Activated CD4-positive, alpha-beta T cell treated with anti-CD3 and anti-CD28 coated beads, Interleukin-2, amount 10 ng/mL, durations not matched to agents 7 days and 5 days (primary cell): ENCODE measurements at places on chromosomes 13 and 19.

- no peak for DNase-seq
- peaks cover 10% of the 10 kb centered on the region for H3K27me3 ChIP-seq
- no peak within 1 kb of the TSS for H3K27ac ChIP-seq
- H3K36me3 ChIP-seq, result no peaks in the 10 kb centered on the region
- H3K4me1 ChIP-seq, result peaks cover 2% of the 10 kb centered on the region
Observed at GRCh38 chr19:53824134-53824611, at the start of gene NLRP12. Gene NLRP12 (minus strand): TSS chr19:53824314. CDS start chr19:53824174, 140 bp downstream.

DNA sequence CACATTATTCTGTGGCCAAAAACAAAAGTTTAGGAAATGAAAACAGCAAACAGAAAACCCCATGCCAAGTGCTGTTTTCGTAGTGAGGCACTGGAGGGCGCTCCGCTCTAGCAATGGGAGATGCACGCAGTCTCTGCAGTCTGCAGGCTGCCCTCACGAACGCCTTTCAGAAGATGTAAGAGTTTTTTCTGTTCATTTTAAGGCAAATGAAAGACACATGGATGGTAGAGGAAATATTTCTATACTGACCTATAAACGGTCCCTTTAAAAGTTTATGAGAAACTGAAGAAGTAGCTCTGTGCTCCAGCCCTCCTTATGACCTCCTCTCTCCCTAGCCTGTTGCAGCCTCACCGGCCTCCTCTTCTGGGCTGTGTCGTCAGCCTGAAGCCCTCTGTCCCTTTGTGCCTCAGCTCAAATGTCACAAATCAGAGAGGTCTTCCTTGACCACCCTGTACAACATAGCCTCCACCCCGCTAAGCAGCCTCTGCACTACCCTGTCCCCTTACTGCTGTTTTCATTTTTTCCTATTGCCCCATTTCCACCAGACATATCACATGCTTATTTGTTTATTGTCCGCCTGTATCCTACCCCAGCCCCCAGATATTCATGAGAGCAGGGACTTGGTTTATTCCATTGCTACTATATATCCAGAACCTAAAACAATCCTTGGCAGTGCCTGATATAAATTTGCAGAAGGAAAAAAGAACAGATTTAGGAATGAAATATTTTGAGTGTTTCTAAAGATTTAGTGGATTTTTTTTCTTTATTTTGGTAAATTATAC, 116.4 kb downstream of the TM9SF2 start:
- peaks cover 16% of the 10 kb centered on the region for H3K4me1 ChIP-seq
- no peaks in the 10 kb centered on the region for H3K36me3 ChIP-seq
- peak; percentile 42 for DNase-seq
- H3K4me3 ChIP-seq, result no peak overlapping the region
- H3K27ac ChIP-seq, result no peak overlapping the region
- no peaks in the 10 kb centered on the region for H3K27me3 ChIP-seq

GRCh38 chr13:60120617-60121336, 43.0 kb downstream of the DIAPH3 start:
- no peak for DNase-seq
- H3K36me3 ChIP-seq, result peaks cover 15% of the 10 kb centered on the region
- no peaks in the 10 kb centered on the region for H3K27me3 ChIP-seq
- H3K4me1 ChIP-seq, result no peaks in the 10 kb centered on the region
- H3K27ac ChIP-seq, result no peak overlapping the region

GRCh38 chr19:54576411-54576976, 2.9 kb downstream of the LILRA2 start:
- H3K36me3 ChIP-seq, result no peaks in the 10 kb centered on the region
- H3K4me3 ChIP-seq, result no peak overlapping the region
- H3K27ac ChIP-seq, result no peak overlapping the region
- DNase-seq, result no peak
- H3K27me3 ChIP-seq, result peaks cover 22% of the 10 kb centered on the region

DNA sequence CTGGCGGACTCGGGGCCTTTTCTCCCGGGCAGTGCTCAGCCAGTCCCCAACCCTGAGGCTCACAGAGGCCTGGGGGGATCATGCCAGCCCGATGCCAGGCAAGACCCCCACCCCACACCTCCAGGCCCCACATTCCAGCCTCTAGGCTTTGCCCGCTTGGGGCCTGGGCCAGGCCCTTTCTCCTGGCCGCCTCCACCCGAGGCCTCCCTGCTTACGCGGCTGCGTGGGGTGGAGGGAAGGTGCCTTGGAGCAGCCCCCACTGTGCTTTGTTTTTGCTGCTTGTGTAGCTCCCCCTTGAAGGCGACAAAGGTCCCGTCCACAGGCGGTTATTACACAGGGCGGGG, 38.4 kb downstream of the SMIM24 start:
- DNase-seq, result no peak
- H3K27ac ChIP-seq, result no peak overlapping the region
- no peaks in the 10 kb centered on the region for H3K27me3 ChIP-seq
- H3K36me3 ChIP-seq, result no peaks in the 10 kb centered on the region

DNA sequence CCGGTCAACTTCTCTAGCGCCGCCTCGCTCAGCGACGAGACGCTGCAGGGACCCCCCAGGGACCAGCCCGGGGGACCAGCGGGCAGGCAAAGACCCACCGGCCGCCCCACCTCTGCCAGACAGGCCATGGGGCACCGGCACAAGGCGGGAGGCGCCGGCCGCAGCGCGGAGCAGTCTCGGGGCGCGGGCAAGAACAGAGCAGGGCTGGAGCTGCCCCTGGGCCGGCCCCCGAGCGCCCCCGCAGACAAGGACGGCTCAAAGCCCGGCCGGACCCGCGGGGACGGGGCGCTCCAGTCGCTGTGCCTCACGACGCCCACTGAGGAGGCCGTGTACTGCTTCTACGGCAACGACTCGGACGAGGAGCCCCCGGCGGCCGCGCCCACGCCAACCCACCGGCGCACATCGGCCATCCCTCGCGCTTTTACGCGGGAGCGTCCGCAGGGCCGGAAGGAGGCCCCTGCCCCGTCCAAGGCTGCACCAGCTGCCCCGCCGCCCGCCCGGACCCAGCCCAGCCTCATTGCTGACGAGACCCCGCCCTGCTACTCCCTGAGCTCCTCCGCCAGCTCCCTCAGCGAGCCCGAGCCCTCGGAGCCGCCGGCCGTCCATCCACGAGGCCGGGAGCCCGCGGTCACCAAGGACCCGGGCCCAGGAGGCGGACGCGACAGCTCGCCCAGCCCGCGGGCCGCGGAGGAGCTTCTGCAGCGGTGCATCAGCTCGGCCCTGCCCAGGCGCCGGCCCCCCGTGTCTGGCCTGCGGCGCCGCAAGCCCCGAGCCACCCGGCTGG, 11.3 kb downstream of the C19orf25 start:
- no peak for DNase-seq
- no peak overlapping the region for H3K4me3 ChIP-seq
- H3K4me1 ChIP-seq, result peaks cover 10% of the 10 kb centered on the region
- peaks cover 11% of the 10 kb centered on the region for H3K27me3 ChIP-seq
- H3K36me3 ChIP-seq, result no peaks in the 10 kb centered on the region

DNA sequence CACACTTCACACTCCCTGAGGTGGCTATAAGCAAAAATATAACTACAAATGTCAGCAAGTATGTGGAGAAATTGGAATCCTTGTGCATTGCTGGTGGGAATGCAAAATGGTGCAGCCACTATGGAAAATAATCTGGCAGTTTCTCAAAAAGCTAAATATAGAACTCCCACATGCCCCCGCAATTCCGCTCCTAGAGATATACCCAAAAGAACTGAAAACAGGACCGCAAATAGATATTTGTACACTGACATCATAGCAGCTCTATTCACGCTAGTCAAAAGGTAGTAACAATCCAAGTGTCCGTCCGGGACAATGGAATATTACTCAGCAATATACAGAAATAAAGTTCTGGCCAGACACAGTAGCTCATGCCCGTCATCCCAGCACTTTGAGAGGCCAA, 31.5 kb upstream of the TPM4 start:
- peaks cover 20% of the 10 kb centered on the region for H3K4me1 ChIP-seq
- H3K27ac ChIP-seq, result no peak overlapping the region
- no peak overlapping the region for H3K4me3 ChIP-seq
- DNase-seq, result no peak

GRCh38 chr13:35720690-35721554, 244.4 kb upstream of the MAB21L1 start:
- DNase-seq, result peak; percentile 30
- H3K27ac ChIP-seq, result no peak overlapping the region
- H3K36me3 ChIP-seq, result no peaks in the 10 kb centered on the region
- H3K4me3 ChIP-seq, result no peak overlapping the region
- peaks cover 8% of the 10 kb centered on the region for H3K27me3 ChIP-seq
- peaks cover 7% of the 10 kb centered on the region for H3K4me1 ChIP-seq

- H3K27ac ChIP-seq, result no peak overlapping the region
- H3K36me3 ChIP-seq, result no peaks in the 10 kb centered on the region
- H3K4me3 ChIP-seq, result no peak overlapping the region
- no peaks in the 10 kb centered on the region for H3K27me3 ChIP-seq
Observed at GRCh38 chr13:101751488-101751887, 299.0 kb downstream of the ITGBL1 start.

DNA sequence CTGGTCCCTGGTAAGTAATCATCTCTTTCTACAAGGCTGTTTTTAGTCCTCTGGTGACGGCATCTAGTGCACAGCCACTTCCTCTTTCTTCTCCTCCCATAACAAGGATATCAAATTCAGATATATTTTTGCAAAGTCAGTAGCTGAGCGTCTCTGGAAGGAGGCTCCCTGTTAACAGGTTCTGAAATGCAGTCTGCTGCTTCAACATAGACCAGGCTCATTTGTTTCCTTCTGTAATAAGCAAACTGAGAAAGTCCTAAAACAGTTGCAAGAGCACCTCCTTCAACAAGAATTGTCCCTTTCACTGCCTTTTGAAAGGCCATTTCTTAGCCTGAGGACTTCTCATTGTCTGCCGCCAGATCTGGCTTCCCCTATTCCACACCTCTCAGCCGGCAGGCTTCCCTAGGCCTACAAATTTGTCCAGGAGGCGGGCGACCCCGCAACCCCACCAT, 7.4 kb upstream of the ZSCAN5A start:
- H3K27ac ChIP-seq, result no peak overlapping the region
- H3K27me3 ChIP-seq, result peaks cover 3% of the 10 kb centered on the region
- DNase-seq, result no peak

DNA sequence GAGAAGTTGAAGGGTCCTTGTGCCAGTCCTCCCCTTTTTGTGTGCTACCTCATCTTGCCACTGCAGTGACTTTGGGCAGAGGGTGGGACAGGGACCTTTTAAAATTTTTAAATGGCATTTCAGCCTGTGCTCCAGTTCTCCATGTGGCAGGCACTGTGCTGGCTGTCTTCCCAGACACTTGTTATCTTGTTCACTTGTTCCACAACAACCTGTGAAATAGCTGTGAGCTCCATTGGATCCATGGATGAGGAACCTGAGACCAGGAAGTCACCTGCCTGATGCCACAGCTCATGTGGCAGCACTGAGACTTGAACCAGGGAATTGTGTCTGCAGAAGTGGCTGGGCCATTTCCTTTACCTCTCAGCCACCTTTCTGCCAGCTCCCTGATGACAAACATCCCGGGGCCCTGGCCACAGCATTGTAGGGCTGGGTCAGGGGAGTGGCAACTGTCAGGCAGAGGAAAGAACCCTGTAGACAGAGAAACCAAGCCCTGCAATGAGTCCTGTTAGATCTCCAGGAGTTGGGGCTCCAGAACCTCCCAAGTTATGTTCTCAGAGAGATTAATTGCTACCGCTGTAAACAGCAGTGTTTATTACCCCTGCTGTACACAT, 6.4 kb downstream of the EGLN2 start:
- H3K36me3 ChIP-seq, result peaks cover 87% of the 10 kb centered on the region
- H3K27me3 ChIP-seq, result no peaks in the 10 kb centered on the region
- peak; percentile 61 for DNase-seq
- H3K27ac ChIP-seq, result peak overlapping the region; percentile 88

GRCh38 chr19:5281588-5281987, 59.0 kb downstream of the PTPRS start:
- H3K4me1 ChIP-seq, result no peaks in the 10 kb centered on the region
- no peaks in the 10 kb centered on the region for H3K36me3 ChIP-seq
- no peaks in the 10 kb centered on the region for H3K27me3 ChIP-seq
- no peak overlapping the region for H3K27ac ChIP-seq
- no peak for DNase-seq
- no peak overlapping the region for H3K4me3 ChIP-seq

DNA sequence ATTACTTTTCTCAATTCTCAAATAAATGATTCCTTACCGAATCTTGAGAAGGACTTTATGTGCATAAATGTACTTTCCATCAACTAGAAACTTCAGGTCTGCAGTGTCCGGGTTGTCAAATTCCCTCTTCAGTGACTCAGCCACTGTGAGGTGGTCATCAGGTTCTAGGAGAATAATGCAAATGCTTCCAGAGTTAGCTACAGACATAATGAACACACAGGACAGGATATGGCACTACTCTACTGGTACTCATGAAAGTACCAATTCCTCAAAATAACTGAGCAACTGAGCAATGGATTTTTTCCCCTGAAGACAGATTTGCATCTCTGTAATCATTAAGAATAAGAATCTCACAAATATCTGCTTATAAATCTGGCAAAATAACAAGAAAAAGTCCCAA, 31.2 kb downstream of the RCBTB2 start:
- no peak overlapping the region for H3K4me3 ChIP-seq
- no peak for DNase-seq
- H3K36me3 ChIP-seq, result peaks cover 82% of the 10 kb centered on the region
- no peaks in the 10 kb centered on the region for H3K27me3 ChIP-seq
- no peak overlapping the region for H3K27ac ChIP-seq

DNA sequence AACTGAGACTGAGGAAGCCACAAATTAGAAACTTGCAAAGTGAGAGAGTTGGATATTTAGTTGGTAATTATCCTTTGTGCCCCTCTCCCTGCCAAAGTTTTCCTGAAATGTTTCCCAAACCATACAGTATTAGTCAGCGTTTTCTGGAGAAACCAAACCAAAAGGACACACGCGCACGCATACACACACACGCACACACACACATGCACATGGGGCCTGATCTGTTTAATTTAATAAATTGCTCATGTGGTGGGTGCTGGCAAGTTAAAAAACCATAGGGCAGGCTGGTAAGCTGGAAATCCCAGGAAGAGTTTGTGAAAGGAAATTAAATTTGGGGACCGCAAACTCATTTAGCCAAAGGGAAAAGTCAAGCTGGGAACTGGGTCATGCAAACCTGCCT, 11.7 kb upstream of the CYSLTR2 start:
- H3K27me3 ChIP-seq, result peaks cover 9% of the 10 kb centered on the region
- H3K36me3 ChIP-seq, result no peaks in the 10 kb centered on the region
- no peaks in the 10 kb centered on the region for H3K4me1 ChIP-seq
- H3K27ac ChIP-seq, result no peak overlapping the region
- no peak for DNase-seq
- no peak overlapping the region for H3K4me3 ChIP-seq

GRCh38 chr19:19075126-19075525, 11.3 kb downstream of the SLC25A42 start:
- H3K36me3 ChIP-seq, result peaks cover 10% of the 10 kb centered on the region
- DNase-seq, result no peak
- H3K4me1 ChIP-seq, result peaks cover 3% of the 10 kb centered on the region
- H3K27ac ChIP-seq, result no peak overlapping the region
- H3K27me3 ChIP-seq, result no peaks in the 10 kb centered on the region

DNA sequence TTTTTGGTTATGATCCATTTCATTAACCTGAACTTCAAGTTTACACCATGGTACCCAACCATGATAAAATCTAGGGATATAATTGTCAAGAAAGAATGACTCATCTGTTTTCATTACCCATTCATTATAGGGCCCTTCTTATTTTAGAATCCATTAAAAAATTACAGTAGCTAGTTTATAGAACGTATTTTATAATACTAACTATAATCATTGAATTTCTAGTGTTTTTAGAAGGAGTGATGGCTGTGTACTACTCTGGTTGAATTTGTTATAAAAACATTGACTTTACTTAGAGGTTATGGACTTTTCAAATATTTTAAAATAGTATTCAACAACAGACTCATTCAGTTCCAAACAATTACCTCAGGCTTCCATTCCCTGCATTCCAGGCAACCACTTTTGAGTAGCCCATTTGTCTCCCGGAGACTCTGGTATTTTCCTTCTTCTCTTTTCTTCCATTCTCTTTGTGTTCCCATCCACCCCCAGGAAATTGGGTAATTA, 71.9 kb upstream of the KLF12 start:
- peaks cover 2% of the 10 kb centered on the region for H3K27me3 ChIP-seq
- no peak overlapping the region for H3K4me3 ChIP-seq
- no peak overlapping the region for H3K27ac ChIP-seq
- DNase-seq, result no peak
